Activated T-helper 2 cell treated with anti-CD3 and anti-CD28 coated beads, Interferon-gamma antibody, Interleukin-2, Interleukin-4, amounts not matched to agents 10 μg/mL and 5 μg/mL and 100 μg/mL, durations not matched to agents 14 hours and 24 hours and 36 hours (primary cell): ENCODE measurements at places on chromosomes 5 and 9. TPM values are rescaled to one million over a fixed set of nuclear protein-coding genes. Genes with fewer than 3 reads are reported as not detected.
A peak's percentile ranks its signal among the peaks of the same experiment; 100 is the strongest.

Gene PCDHGB4
- total RNA-seq = 0.28 and 0.34 TPM in 2 replicates

Gene BARX1
- total RNA-seq = 0.52 and 0.83 TPM in 2 replicates

Gene F2RL1
- 0.09 and 0.16 TPM in 2 replicates for total RNA-seq

Gene PCDHGC3
- 0.21 and 0.23 TPM in 2 replicates for total RNA-seq

Gene CFAP157
- 0.18 TPM in 1 of 2 replicates, not detected in the other for total RNA-seq

Gene GLRA1
- total RNA-seq = not detected in 2 replicates

Gene RGP1
- 17.0 and 17.1 TPM in 2 replicates for total RNA-seq

DNA sequence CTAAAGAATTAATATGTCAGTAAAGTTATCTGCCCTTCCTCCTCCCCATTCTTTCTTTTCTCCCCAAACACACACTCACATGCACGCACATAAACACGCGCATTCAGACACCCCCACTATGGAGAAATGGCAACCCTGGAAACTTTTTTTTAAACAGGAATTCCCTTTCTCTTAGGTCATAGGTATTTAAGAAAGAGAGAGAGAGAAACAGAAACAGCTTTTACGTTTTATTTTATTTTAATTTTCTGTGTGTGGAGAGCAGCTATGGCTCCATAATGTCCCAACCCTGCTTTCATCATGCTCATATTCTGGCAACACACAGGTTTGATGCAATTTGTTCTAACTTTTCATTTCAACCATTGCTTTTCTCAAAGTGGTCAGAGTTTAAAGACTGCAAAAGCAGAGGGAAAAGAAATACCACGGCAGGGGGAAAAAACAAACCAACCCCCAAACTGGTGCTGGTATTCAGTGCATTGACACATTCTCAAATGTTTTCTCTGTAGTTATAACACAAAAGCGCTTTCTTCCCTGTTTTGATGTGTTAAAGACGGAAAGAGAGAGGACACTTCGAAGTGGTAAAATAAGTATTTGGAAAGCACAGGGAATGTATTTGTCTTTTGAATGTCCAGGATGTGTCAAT is 126.0 kb upstream of the TMEM161B start:
- peaks cover 12% of the 10 kb centered on the region for H3K27me3 ChIP-seq
- no peak for DNase-seq
- no peaks in the 10 kb centered on the region for H3K4me1 ChIP-seq
- no peaks in the 10 kb centered on the region for H3K36me3 ChIP-seq
- no peak overlapping the region for H3K27ac ChIP-seq

- DNase-seq = no peak
- no peaks in the 10 kb centered on the region for H3K4me1 ChIP-seq
- H3K4me3 ChIP-seq = no peak overlapping the region
- no peak overlapping the region for H3K27ac ChIP-seq
- H3K27me3 ChIP-seq = peaks cover 22% of the 10 kb centered on the region
Observed at GRCh38 chr5:135264451-135265440, 134.3 kb downstream of the MACROH2A1 start.

GRCh38 chr5:41433552-41434181 is 76.7 kb downstream of the PLCXD3 start:
- no peak overlapping the region for H3K27ac ChIP-seq
- no peak for DNase-seq
- H3K27me3 ChIP-seq = no peaks in the 10 kb centered on the region
- no peak overlapping the region for H3K4me3 ChIP-seq

DNA sequence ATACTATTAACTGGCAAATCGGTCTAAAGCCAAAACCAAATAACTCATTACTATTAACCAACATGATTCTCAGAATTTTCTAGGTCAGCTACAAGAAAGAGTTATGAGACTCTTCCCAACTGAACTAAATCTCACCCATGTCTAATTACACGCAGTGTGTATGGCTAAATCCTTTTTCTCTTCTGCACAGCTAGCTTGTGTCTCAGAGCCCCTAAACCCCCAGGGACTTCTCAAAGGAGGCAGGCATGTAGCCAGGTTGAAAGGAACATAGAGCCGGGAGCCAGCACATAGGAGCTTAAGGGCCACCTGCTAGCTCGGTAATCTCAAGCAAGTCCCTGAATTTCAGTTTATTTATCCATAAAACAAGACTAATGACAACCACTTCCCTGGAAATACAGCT is 2.2 kb upstream of the GZMK start:
- H3K27ac ChIP-seq = no peak overlapping the region
- H3K27me3 ChIP-seq = no peaks in the 10 kb centered on the region
- H3K4me3 ChIP-seq = no peak overlapping the region
- peaks cover 37% of the 10 kb centered on the region for H3K36me3 ChIP-seq
- peaks cover 44% of the 10 kb centered on the region for H3K4me1 ChIP-seq

DNA sequence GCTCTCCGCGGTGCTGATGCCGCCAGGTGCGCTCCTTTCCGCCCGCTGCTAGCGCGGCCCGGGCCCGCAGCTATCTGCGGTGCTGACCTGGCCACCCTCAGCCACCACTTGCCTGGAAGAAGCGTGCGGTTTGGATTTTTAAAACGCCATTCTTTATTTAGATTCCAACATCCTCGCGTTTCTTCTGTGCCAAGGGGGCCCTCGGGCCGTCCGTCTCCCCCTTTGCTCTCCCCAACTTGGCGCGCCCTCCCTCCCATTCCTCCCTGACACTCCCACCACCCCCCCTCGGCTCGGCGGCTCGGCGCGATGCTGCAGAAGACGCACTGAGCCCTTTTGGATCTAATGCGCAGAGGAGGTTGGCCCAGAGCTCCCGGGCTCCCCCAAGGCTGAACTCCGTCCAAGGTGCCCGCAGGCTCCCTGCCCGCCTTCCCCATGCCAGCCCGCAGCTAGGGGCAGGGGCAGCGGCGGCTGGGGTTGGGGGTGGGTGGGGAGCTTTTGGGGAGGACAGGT is at the start of gene BARHL1:
BARHL1 (plus strand) TSS at position 331 of the 510 bp plus-strand sequence. CDS start 192 bp downstream, outside the sequence.
- H3K4me3 ChIP-seq = peak within 1 kb of the TSS; percentile 70
- H3K27me3 ChIP-seq = peaks cover 72% of the 10 kb centered on the region
- DNase-seq = no peak
- no peaks in the 10 kb centered on the region for H3K36me3 ChIP-seq

DNA sequence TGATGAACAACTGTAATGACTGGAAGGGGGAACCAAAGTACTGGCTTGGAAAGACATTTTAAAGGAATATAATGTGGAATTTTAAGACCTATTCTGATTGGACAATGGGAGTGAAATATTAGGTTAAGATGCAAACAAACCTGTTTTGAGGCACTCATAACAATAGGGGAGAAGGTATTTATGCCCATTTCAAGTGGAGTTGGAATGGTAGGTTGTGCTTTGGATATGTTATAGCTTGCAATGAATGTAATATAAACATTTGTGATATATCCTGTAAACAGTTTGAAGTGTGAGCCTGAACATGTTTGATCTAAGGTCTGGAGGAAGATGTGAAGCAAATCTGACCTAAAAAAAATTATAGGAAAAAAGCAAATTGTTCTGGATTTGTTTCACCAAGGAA is 129.6 kb upstream of the GRHPR start:
- H3K4me1 ChIP-seq = peaks cover 46% of the 10 kb centered on the region
- H3K36me3 ChIP-seq = peaks cover 23% of the 10 kb centered on the region
- DNase-seq = no peak
- H3K27me3 ChIP-seq = no peaks in the 10 kb centered on the region
- H3K27ac ChIP-seq = no peak overlapping the region

- H3K4me1 ChIP-seq = no peaks in the 10 kb centered on the region
- H3K4me3 ChIP-seq = no peak overlapping the region
- no peak overlapping the region for H3K27ac ChIP-seq
- H3K36me3 ChIP-seq = no peaks in the 10 kb centered on the region
- no peak for DNase-seq
Observed at GRCh38 chr9:114110180-114110579, 11.1 kb upstream of the KIF12 start.

- H3K27me3 ChIP-seq = no peaks in the 10 kb centered on the region
- H3K36me3 ChIP-seq = peaks cover 10% of the 10 kb centered on the region
- H3K4me3 ChIP-seq = no peak overlapping the region
- H3K27ac ChIP-seq = no peak overlapping the region
- no peaks in the 10 kb centered on the region for H3K4me1 ChIP-seq
Observed at GRCh38 chr9:113381909-113382411, 5.2 kb upstream of the HDHD3 start.

GRCh38 chr9:114282507-114282906 is 40.4 kb upstream of the ORM1 start:
- no peak overlapping the region for H3K4me3 ChIP-seq
- H3K36me3 ChIP-seq = no peaks in the 10 kb centered on the region
- no peak overlapping the region for H3K27ac ChIP-seq
- no peaks in the 10 kb centered on the region for H3K4me1 ChIP-seq
- no peak for DNase-seq

- H3K27ac ChIP-seq = peak overlapping the region; percentile 84
- H3K36me3 ChIP-seq = peaks cover 70% of the 10 kb centered on the region
- peak overlapping the region; percentile 1 for H3K4me3 ChIP-seq
- no peak for DNase-seq
- H3K4me1 ChIP-seq = peaks cover 84% of the 10 kb centered on the region
- H3K27me3 ChIP-seq = no peaks in the 10 kb centered on the region
Observed at GRCh38 chr5:62287237-62287636, 18.8 kb upstream of the KIF2A start.

DNA sequence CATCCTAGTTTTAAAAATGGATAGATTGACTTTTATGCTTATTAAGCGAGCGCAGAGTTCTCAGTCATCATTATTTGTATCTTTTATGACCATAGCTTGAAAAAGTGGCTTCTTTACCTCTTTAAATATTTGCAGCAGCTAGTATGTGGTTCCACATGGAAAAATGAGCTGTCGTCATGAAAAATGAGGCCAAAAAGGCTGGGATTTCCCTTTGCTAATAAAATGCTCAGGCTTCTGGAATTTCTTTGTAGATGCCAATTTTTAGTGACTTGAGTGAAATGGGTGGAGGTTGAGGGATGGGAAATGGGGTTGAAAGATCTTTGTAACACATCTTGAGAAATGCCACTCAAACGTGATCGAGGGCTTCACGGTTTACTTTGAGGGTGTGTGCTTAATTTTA is 35.2 kb downstream of the RAI14 start:
- H3K4me1 ChIP-seq = peaks cover 8% of the 10 kb centered on the region
- no peaks in the 10 kb centered on the region for H3K27me3 ChIP-seq
- no peak overlapping the region for H3K4me3 ChIP-seq
- H3K27ac ChIP-seq = no peak overlapping the region
- DNase-seq = no peak
- no peaks in the 10 kb centered on the region for H3K36me3 ChIP-seq

GRCh38 chr5:65120371-65120967 is 351.7 kb downstream of the CWC27 start:
- no peak overlapping the region for H3K4me3 ChIP-seq
- no peaks in the 10 kb centered on the region for H3K4me1 ChIP-seq
- no peak for DNase-seq
- no peak overlapping the region for H3K27ac ChIP-seq
- no peaks in the 10 kb centered on the region for H3K27me3 ChIP-seq

- H3K4me3 ChIP-seq = no peak overlapping the region
- peaks cover 12% of the 10 kb centered on the region for H3K36me3 ChIP-seq
- peaks cover 3% of the 10 kb centered on the region for H3K27me3 ChIP-seq
Observed at GRCh38 chr9:123825342-123826060, 104.4 kb downstream of the DENND1A start.

GRCh38 chr5:106290841-106291240 is 1379.9 kb downstream of the EFNA5 start:
- H3K27me3 ChIP-seq = no peaks in the 10 kb centered on the region
- no peak overlapping the region for H3K27ac ChIP-seq
- no peak for DNase-seq
